ENCODE measurements at places on chromosomes 12 and 14.

DNA sequence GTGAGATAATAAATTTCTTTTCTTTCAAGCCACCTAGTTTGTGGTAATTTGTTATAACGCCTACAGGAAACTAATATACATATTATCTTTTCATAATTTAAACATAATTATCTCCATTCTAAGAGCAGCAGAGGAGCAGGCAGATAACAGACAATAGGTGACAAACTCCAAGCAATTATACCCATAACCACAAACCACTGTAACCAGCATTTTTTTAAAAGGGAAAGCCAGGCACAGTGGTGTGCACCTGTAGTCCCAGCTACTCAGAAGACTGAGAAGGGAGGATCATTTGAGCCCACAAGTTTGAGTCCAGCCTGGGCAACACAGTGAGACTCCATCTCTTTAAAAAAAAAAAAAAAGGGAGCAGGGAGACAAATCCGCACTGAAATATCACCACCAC, 54.9 kb downstream of the ATF7 start:
- DNase-seq = no peak

- DNase-seq = no peak
Measured at GRCh38 chr14:60008042-60008441, 83.7 kb upstream of the PCNX4 start.

- DNase-seq = no peak
Measured at GRCh38 chr12:19243551-19243950, 114.0 kb downstream of the PLEKHA5 start.

DNA sequence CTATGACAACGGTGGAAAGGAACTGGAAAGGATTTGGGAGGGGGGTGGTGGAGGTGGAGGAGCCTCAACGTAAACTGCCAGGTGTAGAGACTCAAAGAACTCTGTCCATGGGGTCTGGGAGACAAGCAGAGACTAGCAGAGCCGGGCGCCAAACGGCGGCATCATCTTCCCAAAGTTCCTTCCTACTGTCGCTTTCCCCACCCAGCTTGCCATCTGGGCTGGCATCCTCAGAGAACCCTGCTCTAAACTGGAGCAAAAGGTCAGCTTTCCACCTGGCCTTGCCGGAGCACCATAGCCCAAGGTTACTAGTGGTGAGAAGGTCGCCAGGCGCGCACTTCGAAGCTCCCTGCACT, 4.0 kb upstream of the IRF2BPL start:
- no peak for DNase-seq

DNA sequence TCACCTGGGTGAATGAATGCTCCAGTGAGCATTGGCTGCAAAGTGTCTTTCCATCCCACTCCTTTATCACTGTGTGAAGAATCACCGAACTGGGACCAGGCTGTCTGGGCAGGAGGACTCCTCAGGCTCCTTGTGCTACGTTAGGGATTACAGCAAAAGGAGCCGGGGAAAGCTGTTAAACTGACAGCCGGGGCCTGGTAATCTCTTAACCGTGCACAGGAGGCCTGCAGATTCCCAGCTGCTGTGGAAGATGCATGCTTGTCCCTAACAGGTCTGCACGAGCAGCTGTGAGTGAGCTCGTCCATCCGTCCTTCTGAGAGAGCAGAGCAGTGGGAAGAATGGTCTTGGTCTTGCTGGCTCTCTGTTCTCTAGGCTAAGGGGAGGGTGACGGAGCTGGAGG, 231.5 kb downstream of the AACS start:
- DNase-seq = no peak

DNA sequence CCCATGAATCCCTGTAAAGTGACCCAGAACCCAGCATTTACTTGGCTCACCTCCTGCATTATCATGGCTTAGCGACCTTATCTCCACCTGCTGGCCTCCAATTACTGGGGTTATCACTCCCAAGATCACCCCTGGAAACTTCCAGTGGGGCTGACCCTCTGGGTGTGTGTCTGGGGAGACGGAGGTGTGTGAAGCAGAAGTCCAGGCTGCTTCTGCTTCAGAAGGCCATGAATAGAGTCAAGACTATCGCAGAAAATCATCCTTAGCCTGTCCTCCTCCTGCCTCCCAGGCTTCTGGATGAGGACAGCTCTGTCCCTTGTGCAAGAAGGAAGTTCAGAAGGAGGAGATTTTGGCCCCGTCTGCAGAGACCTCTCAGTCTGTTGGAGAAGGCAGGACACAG, 408 bp upstream of the KRT72 start:
- DNase-seq = no peak

- DNase-seq = no peak
Measured at GRCh38 chr14:89503431-89503996, 86.5 kb upstream of the FOXN3 start.

DNA sequence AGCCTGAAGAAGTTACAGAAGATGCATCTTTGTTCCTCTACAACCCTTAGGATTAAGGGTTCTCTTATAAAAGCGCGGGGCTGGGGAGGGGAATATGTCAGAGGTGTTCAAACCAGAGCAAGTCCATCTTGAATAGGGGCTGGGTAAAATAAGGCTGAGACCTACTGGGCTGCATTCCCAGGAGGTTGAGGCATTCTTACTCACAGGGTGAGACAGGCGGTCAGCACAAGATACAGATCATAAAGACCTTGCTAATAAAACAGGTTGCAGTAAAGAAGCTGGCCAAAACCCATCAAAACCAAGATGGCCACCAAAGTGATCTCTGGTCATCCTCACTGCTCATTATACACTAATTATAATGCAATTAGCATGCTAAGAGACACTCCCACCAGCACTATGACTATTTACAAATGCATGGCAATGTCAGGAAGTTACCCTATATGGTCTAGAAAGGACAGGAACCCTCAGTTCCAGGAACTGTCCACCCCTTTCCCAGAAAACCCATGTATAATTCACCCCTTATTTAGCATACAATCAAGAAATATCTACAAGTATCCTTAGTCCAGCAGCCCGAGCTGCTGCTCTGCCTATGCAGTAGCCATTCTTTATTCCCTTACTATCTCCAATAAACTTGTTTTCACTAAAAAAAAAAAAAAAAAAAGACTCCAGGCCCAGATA, 108.1 kb upstream of the FOXN3 start:
- DNase-seq = no peak

GRCh38 chr14:74848768-74849167, 27.2 kb downstream of the PROX2 start:
- DNase-seq = no peak

DNA sequence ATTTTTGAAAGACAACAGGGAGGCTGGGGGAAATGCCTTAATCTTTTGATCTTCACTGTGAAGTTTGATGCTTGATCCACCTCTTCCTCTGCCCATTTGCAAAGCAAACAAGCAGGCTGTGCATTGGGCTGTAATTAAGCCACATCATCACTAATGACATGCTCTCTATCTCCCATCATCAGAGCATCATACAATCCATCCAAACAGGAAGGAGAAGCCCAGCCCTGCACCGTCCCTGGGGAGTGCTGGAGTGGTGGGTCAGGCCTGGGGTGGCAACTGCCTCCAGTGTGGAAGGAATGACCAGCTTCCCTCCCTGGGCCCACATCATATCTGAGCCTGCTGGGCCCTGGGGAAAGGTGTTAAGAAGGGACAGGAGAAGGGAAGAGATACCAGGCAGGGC, 6.9 kb upstream of the KRT74 start:
- no peak for DNase-seq

DNA sequence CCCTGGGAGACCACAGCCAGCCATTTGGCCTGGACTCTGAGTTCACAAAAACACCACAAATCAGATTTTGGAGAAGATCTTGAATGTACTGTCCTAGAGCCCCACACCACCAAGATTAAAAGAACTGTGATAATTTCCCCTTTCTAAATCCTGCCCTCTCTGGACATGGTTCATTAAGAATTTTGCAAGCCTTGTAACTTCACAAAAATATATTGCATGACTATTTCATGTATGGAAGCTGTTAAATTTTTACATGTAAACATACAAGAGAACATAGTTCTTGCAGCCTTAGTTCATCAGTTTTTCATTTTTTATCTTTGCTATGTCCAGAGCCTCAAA, 97.0 kb downstream of the SCARB1 start:
- no peak for DNase-seq

GRCh38 chr12:40099423-40099853, 6.4 kb downstream of the SLC2A13 start:
- DNase-seq = no peak

DNA sequence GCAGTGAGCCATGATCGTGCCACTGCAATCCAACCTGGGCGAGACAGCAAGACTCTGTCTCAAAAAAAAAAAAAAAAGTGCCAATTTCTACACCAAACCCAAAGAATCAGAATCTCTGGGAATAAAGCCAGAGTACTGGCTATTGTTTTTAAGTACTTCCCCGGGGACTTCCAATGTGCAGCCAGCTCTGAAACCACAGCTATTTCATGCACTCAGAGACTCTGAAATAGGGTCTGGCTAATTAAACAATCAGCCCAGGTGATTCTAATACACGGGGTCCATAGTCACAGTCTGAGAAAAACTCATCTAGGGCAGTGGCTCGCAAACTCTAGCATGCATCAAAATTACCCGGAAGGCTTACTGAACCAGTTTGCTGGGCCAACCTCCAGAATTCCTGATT, 56.3 kb downstream of the SIX6 start:
- DNase-seq = no peak
